ENCODE measurements at places on chromosomes 12 and 14.
A peak's percentile ranks its signal among the peaks of the same experiment; 100 is the strongest.

DNA sequence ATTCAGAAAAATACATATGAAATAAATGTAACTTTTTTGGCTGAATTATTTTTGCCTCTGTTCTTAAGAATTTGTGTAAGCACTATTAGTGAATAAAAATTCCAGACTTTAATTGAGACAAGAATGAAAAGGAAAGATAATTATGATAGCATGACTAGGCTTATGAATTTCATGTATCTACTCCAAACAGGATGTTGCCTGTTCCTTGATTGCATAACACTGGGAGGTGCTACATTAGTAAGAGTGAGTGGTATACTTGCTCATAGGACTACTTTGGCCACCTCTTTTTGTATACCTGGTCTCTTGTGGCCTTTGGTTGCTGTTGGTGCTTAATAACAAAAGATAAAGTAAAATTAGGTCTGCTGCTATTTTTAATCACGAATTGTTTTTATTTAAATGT is 112.8 kb downstream of the NAV3 start:
- peak; percentile 77 for DNase-seq

- no peak for DNase-seq
These were observed 406.1 kb upstream of the PDE3A start for GRCh38 chr12:19962192-19962591.

DNA sequence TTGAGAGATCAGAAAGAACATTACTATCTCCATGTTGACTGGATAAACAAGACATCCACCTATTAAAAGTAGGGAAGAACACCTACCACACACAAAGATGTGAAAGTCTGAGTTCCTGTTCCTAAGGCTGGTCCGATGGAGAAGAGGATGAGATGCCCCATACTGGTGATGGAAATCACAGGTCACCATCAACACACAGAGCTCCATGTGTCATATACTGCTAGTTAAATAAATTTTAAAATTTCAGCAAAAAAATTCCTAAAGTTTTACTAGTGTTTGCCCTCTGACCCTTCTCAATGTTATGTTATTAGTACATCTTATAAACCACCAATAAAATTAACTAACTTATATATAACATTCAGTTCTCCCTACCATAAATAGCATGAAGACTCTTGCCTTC is 59.1 kb downstream of the KCNA5 start:
- no peak for DNase-seq

GRCh38 chr12:110538869-110539622 is 36.9 kb downstream of the RAD9B start:
- DNase-seq, result no peak

DNA sequence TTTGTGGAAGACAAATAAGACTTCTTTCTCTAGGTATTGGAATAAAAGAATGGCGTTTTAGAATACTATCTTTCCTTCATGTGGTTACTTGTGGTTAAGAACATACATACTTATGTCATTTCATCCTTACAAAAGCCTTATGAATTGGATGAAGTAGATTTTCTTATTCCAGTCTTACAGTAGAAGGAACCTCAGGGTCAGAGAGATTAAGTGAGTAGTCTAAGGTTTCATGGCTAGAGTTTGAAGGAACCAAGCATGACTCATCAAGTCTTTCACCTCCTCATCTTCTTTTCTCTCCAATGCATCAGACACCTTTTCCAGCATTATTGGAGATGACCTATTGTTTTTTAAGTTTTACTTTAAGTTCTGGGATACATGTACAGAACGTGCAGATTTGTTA is 92.9 kb upstream of the NEDD1 start:
- DNase-seq, result no peak

- no peak for DNase-seq
These were observed 50.8 kb downstream of the SLC16A7 start for GRCh38 chr12:59646636-59647035.

DNA sequence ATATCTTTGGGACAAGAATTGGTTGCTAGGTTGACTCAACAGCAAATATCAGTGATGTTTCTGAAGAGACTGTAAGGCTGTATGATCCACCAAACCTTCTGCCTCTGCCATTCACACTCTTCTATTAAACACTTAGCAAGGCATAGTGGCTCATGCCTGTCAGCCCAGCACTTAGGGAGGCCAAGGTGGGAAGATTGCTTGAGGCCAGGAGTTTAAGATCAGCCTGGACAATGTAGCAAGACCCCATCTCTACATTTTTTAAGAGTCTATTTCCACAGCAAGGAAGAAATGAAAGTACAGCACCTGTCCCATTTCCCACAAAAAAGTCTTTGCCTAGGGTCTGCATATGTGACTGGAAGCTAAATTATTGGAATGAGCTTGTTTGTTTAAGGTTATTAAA is 7.8 kb downstream of the ARG2 start:
- no peak for DNase-seq

- DNase-seq, result no peak
These were observed 462.5 kb downstream of the AEBP2 start for GRCh38 chr12:19901841-19902240.

GRCh38 chr12:115840159-115840558 is 437.3 kb downstream of the MED13L start:
- no peak for DNase-seq
